ENCODE measurements at places on chromosomes 6 and 20.

DNA sequence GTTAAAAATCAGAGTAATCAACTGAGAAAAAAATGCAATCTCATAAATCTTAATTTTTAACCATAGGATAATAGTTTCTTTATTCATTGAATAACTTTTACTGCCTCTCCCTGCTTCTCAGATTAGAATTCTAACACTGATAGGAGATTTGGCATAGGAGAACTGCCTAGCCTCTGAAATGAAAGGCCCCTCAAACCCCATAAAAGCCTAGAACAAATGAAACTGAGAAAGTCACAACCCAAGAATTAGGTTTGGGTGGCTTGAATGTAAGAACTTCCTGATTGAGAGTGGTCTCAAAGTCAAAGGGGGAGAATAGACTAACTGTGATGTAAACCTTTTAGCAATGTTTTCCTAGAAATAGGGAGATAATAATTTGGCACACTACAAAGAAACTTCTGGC, 52.2 kb downstream of the SAMD5 start:
- no peak for DNase-seq

DNA sequence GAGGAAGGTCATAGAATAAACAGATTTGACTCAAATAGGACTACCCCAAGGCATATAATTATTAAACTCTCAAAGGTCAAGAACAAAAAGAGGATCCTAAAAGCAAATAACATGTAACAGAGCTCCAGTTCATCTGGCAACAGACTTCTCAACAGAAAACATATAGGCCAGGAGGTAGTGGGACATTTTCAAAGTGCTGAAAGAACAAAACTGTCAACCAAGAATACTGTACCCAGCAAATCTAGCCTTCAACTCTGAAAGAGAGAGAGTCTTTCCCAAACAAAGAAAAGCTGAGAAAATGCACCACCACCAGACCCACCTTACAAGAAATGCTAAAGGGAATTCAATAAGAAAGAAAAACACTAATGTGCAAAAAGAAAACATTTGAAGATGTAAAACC, 11.9 kb downstream of the NQO2 start:
- DNase-seq: no peak

GRCh38 chr6:132289756-132290155, 111.5 kb downstream of the MOXD1 start:
- no peak for DNase-seq

- DNase-seq: no peak
These were observed 1.9 kb upstream of the NR2E1 start for GRCh38 chr6:108163644-108164542.

GRCh38 chr6:6221787-6222535, 98.5 kb downstream of the F13A1 start:
- DNase-seq: no peak

DNA sequence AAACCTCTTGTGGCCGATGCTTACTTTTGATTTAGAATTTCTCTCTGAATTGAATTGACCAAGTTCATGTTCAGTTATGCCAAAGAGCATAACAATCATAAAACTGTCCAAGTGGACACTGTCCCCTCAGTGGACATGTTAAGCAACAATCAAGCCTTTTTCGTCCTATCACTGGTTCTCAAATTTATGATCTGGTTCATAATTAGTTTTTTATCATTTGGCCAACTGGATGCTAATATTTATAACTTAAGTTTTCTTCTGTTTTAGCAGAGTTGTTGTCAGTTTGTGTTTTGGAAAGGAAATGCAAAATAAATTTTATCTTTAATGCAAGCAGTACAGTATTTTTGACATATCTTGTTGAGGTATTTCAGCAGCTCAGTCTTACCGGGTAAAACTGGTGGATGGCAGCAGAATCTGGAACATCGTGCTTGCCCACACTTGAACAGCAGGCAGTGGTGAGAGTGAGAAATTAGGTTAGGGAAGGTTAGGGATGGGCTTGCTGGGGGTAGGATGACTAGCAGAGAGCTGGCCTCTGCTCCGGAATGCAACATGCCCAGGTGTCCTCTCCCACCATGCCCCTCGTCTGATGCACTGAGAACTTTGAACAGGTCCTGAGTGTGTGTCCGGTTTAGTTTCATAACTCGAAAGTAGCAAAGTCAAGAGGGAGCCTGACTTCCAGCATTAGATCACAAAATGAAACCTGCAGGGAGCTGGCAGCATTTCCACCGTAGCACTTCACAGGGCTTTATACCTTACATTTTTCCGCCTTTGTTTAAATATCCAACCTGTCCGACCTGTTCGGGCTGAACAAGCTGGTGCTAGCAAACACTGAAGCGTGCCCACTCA, 93.1 kb downstream of the RREB1 start:
- DNase-seq: no peak

DNA sequence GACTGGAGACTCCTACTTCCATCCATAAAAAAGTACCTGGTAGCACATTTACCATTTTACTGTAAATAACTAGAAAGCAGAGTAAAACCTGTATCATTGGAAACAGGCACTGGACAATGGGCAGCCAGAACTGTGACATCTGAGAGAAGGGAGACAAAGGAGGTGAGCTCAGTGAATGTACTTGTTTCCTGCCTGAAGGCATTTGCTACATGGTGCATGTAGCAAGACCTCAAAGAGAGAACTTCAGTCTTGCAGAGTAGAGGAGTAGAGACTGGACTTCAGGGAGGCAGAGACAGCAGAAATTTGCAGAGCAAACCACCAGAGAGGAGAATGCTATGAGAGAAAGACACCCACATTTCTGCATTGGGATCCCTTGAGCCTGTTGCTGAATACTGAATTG, 171.0 kb upstream of the CCN2 start:
- DNase-seq: no peak

- no peak for DNase-seq
These were observed 43.1 kb upstream of the NAA20 start for GRCh38 chr20:19973961-19974629.

GRCh38 chr20:51139891-51140290, 117.0 kb upstream of the KCNG1 start:
- DNase-seq: no peak

DNA sequence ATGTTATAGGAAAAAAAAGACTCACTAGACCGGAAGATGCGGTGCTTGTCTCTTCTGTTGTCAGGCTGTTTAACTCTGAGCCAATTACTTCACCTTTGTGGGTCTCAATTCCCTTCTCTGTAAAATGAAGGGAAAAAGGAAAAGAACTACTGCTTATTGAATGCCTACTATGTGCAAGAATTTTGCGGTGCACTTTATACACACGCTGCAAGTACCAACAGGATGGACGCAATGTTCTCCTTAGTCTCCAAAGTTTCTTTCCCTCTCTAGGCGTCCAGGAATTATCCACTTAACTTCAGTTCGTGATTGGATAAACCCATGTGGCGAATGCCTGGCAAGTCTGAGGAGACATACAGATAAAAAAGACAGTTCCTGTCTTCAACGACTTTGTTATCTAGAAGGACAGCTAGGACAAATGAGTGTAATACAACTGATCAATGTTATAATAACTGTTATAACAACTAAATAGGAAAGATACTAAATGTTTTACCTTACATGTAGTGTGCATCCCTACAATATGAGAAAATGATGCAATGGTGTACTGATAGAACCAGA, 69.0 kb upstream of the JARID2 start:
- no peak for DNase-seq

GRCh38 chr6:31639449-31639861, 13.0 kb downstream of the BAG6 start:
- no peak for DNase-seq

GRCh38 chr6:30615219-30615957, 1.7 kb downstream of the PPP1R10 start:
- DNase-seq: no peak

DNA sequence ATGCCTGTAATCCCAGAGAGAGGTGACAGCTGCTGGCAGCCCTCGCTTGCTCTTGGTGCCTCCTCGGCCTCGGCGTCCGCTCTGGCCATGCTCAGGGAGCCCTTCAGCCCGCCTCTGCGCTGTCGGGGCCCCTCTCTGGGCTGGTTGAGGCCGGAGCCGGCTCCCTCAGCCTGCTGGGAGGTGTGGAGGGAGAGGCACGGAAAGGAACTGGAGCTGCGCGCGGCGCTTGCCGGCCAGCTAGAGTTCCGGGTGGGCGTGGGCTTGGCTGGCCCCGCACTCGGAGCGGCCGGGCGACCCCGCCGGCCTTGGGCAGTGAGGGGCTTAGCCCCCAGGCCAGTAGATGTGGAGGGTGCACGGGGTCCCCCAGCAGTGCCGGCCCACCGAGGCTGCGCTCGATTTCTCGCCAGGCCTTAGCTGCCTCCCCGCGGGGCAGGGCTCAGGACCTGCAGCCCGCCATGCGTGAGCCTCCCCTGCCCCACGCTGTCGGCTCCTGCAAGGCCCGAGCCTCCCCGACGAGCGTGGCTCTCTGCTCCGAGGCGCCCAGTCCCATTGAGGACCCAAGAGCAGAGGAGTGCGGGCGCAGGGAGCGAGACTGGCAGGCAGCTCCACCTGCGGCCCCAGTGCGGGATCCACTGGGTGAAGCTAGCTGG, 34.6 kb downstream of the C6orf52 start:
- DNase-seq: no peak

DNA sequence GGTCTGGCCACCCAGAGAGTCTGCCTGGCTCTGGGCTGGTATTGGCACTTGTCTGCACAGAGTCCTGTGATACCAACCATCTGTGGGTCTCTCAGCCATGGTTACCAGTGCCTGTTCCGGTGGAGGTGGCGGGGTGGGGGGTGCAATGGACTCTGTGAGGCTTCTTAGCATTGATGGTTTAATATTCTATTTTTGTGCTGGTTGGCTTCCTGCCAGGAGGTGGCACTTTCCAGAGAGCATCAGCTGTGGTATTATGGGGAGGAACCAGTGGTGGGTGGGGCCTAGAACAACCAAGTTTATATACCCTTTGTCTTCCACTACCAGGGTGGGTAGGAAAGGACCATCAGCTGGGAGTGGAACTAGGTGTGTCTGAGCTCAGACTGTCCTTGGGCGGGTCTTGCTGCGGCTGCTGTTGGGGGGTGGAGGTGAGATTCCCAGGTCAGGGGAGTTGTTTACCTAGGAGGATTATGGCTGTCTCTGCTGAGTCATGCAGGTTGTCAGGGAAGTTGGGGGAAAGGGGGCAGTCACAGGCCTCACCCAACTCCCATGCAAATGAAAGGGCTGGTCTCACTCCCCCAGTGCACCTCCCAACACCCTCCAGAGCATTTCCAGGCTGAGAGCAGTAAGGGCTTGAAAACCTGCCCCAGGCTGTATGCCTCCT, 117.5 kb downstream of the FLRT3 start:
- no peak for DNase-seq

DNA sequence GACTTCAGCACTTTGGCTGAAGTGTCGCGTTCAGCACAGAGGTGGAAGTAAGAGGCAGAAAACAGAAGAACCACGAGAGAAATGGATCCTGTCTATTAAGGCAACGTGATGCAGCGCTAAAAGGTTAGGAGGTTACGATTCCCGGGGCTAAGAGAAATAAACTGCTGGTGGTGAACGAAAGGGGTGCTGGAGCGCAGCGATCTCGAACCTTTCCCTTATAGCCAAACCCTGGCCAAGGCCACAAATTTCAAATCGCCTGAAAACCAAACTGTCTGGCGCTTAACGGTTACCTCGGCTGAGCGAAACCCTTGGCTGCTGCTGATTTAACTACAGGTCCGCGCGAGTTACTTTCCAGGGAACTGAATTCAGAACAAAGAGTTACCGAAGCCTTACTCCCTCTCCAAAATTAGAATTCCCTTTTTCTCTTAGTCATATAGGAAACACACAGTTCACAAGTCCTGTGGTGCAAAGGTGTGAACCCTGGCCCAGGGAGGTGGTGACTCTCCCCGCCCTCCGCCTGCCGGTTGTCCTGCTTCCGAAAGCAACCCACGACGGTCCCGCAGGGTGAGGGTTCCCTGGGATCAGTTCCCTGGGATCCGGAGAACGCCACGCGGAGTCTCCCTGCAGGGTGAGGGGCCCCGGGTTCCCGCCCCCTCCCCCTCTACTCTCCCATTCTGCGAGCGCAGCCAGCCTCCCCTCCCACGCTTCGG, 1.3 kb upstream of the SLC35D3 start:
- DNase-seq: no peak

GRCh38 chr6:72464791-72465691, 156.8 kb upstream of the KCNQ5 start:
- no peak for DNase-seq

DNA sequence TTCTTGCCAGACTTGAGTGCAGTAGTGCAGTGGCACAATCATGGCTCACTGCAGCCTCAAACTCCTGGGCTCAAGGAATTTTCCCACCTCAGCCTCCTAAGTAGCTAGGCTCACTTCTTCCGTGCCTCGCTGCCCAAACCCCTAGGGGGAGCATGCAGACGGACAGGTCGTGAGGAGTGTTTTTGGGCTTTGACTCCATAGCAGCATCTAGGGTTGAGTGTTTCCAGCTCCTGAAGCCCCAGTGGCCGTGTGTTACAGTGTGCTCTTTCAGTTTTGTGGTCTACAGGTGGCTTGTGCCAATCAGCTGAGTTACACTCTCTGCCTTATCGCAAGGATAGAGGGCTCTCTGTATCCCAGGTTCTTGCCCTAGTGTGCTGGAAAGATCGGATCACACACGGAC, 33.4 kb downstream of the NCOA3 start:
- DNase-seq: no peak

DNA sequence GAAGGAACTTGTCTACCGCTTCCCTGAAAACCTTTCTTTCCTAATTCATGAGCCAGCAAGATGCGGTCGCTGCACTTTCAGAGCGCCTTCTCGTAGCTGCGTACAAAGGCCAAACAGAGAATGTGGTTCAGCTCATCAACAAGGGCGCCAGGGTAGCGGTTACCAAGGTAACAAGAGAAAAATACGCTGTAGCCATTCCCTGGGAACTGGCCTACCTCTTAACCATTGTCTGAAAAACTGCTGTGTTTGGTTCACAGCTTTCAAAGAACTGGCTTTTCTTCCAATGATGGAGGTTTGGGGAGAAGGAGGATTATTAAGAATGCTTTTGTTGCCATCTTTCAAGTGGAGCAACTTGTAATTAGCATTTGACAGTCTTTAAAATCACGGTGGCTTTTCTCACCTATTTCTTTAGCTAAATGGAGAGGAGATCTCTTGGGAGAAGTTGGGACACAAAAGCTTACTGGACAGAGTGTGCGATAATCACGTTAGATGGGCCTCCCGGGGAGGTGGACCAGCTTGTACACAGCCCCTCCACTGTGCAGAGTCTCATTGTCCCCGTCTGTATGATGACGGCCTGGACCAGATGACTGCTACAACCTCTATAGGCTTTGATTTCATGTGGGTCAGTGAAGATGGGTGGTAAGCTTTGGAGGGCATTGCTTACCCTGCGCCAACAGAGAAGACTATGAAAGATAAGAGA, 71.5 kb downstream of the LYRM2 start:
- DNase-seq: no peak

- no peak for DNase-seq
These were observed 14.1 kb downstream of the FKBP5 start for GRCh38 chr6:35674594-35674993.

- no peak for DNase-seq
These were observed 429.4 kb downstream of the TFAP2A start for GRCh38 chr6:9985481-9985880.

DNA sequence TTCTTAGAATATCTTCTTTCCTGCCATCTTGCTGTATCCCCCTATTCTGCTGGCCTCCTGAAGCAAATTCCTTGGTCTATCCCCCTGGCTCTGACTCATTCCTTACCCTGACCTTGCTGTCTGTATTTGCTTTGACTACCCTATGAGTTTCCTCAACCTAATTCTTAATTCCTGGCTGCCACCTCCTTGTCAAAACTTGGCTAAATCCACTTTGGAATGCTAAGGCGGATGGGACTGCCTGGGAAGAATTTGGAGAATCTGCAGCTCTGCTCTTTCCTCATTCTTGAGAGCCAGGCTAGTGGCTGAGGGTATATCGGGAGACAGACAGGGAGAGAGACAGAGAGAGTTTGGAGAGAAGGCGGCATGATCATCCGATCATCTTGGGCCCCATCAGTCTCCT, 24.4 kb downstream of the CAP2 start:
- DNase-seq: no peak

Measured in effector CD4-positive, alpha-beta T cell (primary cell).